ENCODE measurements at places on chromosomes 16 and 17. TPM values are rescaled to one million over a fixed set of nuclear protein-coding genes. Genes with fewer than 3 reads are reported as not detected.
A peak's percentile ranks its signal among the peaks of the same experiment; 100 is the strongest.

Gene TNFSF12
- total RNA-seq: 3.3 TPM

Gene TUBB3
- total RNA-seq: 2,684 TPM

Gene GAST
- total RNA-seq: not detected

Gene AATK
- total RNA-seq: 10.1 TPM

- DNase-seq: no peak
Observed at GRCh38 chr17:71741836-71742235, 379.0 kb upstream of the SOX9 start.

DNA sequence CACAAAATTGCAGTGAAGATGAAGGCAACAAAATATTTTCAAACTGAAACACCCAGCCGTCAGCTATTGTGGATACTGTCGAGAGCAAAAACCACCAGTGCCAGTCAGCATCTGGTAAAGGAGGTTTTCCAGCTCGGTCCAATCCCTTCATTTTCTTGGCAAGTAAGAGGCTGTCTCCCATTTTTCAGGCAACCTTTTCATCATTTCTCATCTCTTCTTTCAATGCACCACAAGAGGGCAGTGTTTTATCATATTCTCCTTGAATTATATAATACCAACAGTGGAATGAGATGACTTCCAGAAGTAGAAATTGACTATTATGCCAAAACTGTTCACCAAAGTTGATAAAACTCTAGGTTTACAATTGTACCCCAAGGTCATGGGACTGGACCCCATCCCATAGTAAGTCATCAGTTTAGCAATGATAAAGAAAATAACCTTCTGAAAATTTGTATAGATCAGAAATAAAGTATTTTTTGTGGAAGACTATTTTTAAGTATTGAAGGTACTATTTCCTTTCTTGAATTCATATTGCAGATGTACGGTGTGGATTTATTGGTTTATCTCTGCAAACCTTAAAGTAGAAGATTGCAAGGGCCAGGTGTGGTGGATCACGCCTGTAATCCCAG, 16.8 kb downstream of the NQO1 start:
- DNase-seq: no peak

GRCh38 chr17:30345527-30346075, 11.7 kb upstream of the TMIGD1 start:
- DNase-seq: no peak

DNA sequence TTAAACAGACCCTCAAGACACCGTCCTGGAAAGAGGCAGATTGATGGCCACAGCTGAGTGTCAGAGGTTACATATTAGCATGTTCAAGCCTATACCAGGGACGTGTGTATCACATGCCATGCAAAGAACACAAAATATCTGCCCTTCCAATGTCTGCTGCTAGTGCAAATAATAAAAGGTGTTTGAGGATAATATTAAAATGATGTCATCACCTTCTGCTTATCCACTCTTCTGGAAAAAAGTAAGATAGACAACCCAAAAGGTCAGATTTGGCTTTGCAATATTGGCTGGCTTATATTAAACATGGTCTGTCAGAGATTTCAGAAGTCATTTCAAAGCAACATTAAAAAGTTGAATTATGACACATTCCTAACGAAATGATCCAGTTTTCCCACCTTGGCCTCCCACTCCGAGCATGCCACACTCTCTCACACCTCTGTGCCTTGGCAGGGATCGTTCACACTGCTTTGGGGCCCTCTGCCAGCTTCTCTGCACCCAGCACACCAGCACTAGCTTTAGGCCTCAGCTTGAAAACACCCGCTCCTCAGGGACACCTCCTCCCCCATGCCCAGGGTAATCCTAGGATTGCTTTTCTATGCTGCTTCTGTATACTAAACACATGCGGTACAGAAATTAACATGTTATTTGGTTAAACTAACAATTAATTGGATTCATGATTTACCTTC, 248.2 kb downstream of the NTN1 start:
- DNase-seq: peak; percentile 25

- DNase-seq: no peak
Observed at GRCh38 chr17:65926599-65926998, 265.3 kb downstream of the CEP112 start.

Measured in occipital lobe (tissue), 3 donors.